Stimulated activated CD8-positive, alpha-beta memory T cell treated with anti-CD3 and anti-CD28 coated beads, Interleukin-4, amount 100 ng/mL, for 4 hours (primary cell): ENCODE measurements at places on chromosomes 4 and X.

DNA sequence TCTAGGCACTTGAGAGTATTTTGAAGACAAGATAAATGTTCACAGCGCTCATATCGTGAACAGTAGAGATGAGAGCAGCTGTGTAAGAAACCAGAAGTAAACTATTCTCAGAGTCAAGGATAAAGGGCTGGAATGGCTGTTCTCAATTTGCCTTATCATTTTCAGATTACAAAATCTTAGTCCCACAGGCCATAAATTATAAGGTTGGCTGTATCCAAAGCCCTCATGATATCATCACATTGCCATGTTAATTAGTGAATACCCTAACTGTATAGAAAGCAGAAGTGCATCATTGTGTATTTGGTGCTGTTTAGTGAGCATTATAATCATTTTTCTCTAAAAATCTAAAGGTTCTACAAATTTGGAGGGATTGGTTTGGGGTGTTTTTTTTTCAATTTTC lies 168.9 kb upstream of the EDNRA start:
- DNase-seq, result no peak

- no peak for DNase-seq
These were observed 260.7 kb upstream of the SFRP2 start for GRCh38 chr4:154049457-154050181.

DNA sequence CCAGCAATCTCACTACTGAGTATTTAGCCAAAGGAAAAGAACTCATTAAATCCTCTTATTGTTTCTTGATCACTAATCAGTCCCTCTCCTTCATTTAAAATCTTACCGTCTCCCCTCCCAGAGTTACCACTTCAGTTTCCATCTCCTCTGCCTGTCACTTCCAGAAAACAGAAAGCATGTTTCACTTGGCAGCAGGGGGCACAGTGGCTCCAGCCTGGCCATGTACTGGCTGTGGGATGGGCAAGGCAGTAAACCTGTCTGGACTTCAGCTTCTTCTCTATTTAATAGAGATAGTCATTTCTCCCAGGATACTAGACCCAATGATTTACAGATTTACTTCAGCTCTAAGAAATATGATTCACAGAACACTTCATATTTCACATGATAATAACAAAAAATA lies 63.2 kb downstream of the CD40LG start:
- DNase-seq, result no peak

DNA sequence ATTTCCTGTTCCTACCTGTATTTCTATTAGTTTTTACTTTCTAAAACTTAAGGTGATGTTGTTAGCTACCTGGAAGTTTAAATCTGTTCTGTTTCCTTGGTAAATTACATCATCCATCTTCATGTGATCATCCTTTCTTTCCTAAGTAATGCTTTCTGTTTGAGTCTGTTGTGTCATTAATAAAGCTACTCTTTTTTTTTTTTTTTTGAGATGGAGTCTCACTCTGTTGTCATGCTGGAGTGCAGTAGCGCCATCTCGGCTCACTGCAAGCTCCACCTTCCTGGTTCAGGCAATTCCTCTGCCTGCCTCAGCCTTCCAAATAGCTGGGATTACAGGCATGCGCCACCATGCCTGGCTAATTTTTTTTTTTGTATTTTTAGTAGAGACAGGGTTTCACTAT lies 73.3 kb downstream of the FIP1L1 start:
- DNase-seq, result no peak

DNA sequence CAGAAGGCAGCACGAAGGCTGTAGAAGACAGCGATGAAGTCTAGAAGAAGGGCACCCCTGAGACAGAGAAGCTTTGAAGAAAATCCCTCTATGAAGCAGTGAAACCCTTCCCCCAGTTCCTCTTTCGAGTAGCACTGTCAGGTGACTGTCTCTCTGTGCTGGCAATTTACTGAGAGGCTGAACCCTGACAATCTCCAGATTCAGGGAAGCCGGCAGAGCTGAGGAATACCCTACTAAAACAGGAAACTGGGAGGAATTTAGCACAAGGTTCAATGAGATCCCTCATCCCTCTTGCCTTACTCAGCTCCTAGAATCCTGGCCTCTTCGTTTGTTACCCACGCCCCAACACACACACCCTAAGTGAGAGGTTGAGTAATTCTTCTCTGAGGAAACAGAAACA lies 239.7 kb upstream of the NOCT start:
- no peak for DNase-seq

- no peak for DNase-seq
These were observed 7.5 kb downstream of the FHDC1 start for GRCh38 chr4:152943672-152944071.

DNA sequence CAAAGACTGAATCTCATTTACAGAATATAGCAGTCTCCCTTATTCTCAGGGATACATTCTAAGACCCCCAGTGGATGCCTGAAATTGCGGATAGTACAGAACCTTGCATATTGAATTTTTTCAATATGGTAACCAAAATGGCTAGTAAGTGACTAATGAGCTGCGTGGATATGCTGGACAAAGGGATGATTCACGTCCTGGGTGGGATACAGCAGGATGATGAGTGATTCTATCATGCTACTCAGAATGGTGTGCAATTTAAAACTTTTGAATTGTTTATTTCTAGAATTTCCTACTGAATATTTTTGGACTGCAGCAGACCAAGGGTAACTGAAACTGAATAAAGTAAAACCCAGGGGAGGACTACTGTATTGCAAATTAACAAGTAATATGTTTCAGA lies 66.7 kb downstream of the STAG2 start:
- DNase-seq, result no peak

- DNase-seq, result no peak
These were observed 199.3 kb downstream of the BMPR1B start for GRCh38 chr4:94957030-94957429.

DNA sequence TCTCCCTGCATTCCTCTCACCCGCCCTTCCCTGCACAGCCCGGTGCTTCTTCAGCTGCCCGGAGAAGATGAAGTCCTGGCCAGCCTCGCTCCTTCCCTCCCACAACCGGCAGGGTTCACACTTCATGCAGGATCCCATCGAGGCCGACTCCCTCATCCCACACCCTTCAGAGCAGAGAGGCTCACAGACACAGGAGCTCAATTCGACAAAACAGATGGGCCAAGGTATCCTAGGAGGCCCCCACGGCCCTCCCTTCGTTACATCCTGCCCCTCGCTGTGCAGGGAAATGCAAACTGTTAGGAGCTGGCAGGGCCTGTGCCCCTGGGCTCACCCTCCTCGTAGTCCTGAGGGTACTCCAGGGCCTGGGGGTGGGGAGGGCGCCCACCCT lies 238.1 kb downstream of the DHRSX start:
- no peak for DNase-seq

- no peak for DNase-seq
These were observed 210.1 kb upstream of the CXCL13 start for GRCh38 chr4:77395481-77395880.

DNA sequence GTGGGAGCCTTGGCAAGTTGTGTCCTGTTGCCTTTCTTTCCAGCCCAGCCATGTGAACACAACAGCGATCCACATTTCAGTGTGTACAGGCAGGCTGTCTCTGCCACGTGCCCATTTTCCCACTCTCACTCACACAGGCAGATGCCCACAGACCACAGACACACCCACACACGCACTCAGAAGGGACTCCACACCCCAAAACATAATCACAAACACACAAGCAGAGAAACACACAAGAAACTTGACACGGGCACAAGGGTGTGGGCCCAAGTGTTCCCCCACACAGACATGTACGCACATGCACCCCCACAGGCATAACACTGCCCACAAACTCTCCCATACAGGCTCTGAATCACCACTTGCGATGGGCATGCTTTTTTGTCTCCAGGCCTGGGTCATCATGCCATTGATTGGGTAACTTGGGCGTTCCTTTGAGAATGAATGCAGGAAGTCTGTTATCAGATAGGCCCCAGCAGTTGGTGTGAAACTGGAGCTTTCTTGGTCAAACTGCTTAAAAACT lies 84.3 kb downstream of the NBDY start:
- no peak for DNase-seq

- no peak for DNase-seq
These were observed 830 bp downstream of the HOPX start for GRCh38 chr4:56680266-56680665.

GRCh38 chrX:93874554-93874953 lies 200.5 kb downstream of the FAM133A start:
- no peak for DNase-seq

DNA sequence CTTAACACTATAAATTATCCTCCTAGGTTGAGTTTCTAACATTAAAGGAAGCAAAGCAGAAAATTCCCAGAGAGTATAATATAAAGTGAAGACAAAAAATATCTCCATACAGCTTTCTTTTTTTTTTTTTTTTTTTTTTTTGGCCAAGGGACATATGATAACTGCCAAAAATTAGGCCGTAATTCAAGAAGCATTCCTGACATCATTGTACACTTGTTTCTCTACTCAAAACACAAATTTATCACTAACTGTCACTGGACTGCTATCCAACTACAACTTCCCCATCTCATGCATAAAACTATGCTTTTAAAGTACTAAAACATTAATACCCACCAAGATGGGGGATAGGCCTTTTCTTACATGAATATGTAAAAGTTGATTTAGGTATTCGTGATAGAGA lies 77.2 kb downstream of the DCHS2 start:
- no peak for DNase-seq

DNA sequence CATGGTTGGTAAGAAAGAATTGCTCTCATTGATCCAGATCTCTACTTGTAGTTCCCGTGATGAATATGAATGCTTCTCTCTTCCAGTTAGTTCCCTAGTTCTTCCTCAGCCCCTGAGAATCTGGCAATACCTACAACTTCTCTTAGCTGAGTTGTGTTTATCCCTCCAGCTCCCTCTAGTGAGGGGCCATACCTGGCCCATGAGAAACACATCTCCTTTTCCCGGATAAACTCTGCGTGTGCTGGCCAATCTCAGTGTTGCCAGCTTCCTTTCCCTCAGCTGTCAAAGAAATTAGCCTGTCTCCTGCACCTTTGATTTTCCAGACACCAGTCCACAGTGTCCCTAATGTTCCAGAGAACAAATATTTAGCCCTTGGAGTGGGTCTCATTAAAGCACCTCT lies 5.7 kb downstream of the CBLL2 start:
- DNase-seq, result no peak

DNA sequence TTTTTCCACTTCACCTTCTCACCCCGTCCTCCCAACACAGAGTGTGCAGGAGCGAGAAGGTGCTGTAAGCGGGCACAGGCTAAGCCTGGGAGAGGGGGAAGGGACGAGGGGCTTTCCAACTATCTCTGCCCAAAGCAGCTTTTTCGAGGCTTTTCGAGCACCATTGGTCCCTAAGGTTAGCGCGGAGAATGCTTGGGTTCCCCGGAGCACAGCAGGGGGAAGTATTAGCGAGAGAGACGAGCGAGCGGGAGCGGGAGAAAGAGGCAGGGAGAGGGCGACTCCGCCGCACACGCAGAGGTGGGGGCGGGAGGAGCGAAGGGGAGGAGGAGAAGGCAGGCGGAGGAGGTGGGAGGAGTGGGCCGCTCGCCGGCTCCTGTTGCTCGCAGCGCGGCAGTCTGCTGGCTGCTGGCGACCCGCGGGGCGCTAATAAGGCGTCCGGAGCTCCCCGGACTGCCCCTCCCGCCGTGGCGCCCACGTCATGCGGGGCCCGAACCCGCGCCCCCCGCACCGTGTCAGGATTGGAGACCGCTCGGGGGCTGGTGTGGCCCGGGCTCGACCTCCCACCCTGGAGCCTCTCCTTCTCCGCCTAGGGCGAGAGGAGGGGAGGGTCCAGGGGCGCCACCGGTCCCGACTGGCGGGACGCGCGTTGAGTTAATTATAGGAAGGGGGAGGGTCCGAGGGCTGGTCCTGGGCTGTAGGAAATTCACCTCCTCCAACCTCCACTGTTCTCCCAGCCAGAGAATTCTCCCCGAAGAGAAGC lies at the start of gene ADAMTS3:
ADAMTS3 (minus strand) TSS at position 263 of the 760 bp plus-strand sequence. CDS start 459 bp downstream, outside the sequence.
- no peak for DNase-seq

GRCh38 chr4:93359586-93359985 lies 469.0 kb upstream of the ATOH1 start:
- no peak for DNase-seq

GRCh38 chr4:46073778-46074177 lies 50.1 kb downstream of the GABRG1 start:
- no peak for DNase-seq

DNA sequence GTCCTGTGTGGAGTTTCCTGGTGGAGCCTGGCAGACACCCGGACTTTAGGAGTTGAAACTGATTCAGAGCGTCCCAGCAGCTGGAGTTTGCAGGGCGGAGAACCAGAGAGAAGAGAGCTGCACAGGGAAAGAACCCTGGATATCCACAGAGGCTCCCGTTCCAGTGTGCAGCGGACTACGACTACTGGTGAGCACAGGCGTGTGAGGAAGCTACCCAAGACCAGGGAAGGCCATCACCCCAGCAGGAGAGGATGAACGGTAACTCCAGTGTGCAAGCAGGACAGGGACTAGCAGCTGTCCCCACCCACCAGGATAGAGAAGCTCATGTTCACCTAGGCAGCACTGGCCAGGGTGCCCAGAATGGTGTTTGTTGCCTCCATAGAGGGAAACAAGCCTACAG lies 2.3 kb downstream of the LAGE3 start:
- DNase-seq, result no peak

DNA sequence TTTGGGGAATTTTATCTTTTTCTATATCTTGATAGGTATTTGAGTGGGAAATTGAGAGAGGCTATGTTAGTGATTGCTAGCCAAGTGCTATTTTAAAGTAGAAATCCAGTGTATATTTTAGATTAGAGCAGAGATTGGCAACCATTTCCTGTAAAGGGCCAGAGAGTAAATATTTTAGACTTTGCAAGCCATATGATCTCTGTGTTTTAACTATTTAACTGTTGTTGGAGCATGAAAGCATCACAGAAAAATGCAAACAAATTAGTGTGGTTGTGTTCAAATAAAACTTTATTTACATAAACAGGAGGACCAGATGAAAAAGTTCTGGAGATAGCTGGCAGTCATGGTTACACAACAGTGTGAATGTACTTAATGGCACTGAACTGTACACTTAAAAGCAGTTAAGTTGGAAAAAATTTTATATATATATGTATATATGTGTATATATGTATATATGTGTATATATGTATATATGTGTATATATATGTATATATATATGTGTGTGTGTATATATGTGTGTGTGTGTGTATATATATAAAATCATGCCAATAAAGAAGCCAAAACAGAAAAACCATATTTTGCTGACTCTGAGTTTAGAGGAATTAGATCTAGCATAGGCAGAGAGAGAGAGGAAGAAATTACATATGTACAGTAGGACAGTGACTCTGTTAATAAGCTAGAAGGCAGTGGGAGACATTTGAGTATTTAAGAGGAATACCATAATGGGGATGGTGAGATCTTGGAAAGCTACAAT lies 83.4 kb downstream of the TMEM164 start:
- no peak for DNase-seq

GRCh38 chrX:131609480-131609879 lies 65.6 kb downstream of the OR13H1 start:
- DNase-seq, result no peak

DNA sequence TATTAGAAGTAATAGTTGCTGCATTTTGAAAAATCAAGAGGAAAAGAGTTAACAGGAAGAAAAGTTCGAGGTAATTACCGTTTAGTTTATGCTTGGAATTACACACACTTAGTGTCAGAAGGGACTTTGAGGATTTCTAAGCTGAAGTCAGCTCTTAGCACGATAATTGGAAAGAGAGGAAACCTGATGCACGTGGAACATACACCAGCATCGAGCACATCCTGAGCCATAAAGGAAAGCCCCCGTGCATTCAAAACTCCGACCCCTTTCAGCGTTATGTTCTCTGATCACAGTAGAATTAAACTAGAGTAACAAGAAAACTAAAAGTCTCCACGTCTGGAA lies 400 bp upstream of the PAQR3 start:
- no peak for DNase-seq

- no peak for DNase-seq
These were observed 157.3 kb upstream of the RAPGEF2 start for GRCh38 chr4:158945529-158946108.

GRCh38 chr4:7328913-7329638 lies 105.7 kb downstream of the PSAPL1 start:
- DNase-seq, result no peak
